ENCODE measurements at places on chromosomes 6 and 20.
A peak's percentile ranks its signal among the peaks of the same experiment; 100 is the strongest.

- DNase-seq, result no peak
- H3K27me3 ChIP-seq, result peaks cover 2% of the 10 kb centered on the region
- H3K27ac ChIP-seq, result peak overlapping the region; percentile 75
- H3K4me1 ChIP-seq, result peaks cover 50% of the 10 kb centered on the region
Measured at GRCh38 chr20:47020231-47020630, 125.6 kb downstream of the EYA2 start.

DNA sequence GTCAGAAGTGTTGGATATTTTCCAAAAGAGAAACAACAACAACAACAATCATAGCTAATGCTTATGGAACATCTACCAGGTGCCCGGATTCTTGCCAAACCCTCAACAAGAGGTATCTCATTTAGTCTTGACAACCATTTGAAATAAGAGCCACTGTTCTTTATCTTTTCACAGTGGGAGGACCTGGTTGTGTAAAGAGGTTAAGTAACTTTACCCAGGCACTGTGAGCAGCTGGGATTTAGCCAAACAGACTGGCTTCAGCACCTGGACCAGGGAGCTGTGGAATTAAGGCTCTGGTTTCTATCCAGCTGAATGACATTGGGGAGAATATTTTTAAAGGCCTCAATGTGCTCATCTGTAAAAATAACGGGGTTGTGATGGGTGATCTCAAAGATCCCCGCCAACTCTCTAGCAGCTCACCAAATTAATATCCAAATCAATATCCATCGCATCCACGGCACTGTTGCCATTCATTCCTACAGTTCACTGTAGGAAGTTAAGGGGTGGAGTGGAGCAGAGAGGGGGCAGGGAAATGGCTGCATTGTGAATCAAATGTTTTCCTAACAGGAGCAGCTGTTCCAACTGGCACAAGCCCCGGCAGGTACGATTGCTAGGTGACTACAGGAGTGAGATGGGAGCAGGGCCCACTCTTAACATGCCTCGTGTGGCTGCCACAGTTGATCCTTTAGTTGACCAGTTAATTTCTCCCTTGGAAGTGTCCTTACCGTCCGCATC is 61.8 kb downstream of the GCNT2 start:
- H3K27me3 ChIP-seq, result peaks cover 3% of the 10 kb centered on the region
- H3K36me3 ChIP-seq, result peaks cover under 1% of the 10 kb centered on the region
- peak overlapping the region; percentile 77 for H3K27ac ChIP-seq
- no peak overlapping the region for H3K4me3 ChIP-seq

GRCh38 chr20:53866794-53867740 is 203.3 kb downstream of the BCAS1 start:
- no peak for DNase-seq
- peaks cover 71% of the 10 kb centered on the region for H3K4me1 ChIP-seq
- no peaks in the 10 kb centered on the region for H3K27me3 ChIP-seq
- peak overlapping the region; percentile 99 for H3K27ac ChIP-seq
- no peaks in the 10 kb centered on the region for H3K36me3 ChIP-seq
- H3K4me3 ChIP-seq, result peak overlapping the region; percentile 44

DNA sequence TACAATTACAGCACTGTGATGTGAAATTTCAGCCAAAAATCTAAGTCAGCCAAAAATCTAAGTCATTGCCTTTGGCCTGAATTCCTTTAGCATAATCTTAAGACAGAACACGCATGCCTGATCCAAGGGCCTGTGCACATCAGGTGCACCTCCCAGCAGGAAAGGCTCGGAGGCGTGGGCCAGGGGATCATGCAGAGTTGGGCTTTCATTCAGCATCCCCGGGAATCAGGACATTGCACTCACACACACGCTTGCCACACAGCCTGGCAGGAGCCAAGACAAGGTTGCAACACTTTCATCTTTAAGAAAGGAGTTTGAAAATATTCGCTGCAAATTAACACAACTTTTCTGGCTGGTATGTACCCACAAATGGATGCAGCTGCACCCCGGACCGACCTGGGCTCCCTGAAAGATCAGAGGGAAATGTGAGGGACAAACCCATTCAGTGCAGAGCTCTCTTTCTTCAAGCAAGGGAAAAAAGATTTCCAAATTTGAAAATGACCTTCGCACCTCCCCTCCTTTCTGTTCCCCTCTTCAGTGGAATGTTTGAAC is 48.8 kb downstream of the ERMARD start:
- no peaks in the 10 kb centered on the region for H3K36me3 ChIP-seq
- no peak overlapping the region for H3K4me3 ChIP-seq
- H3K4me1 ChIP-seq, result peaks cover 13% of the 10 kb centered on the region
- H3K27ac ChIP-seq, result no peak overlapping the region
- peaks cover 19% of the 10 kb centered on the region for H3K27me3 ChIP-seq

GRCh38 chr6:31821301-31822035 is 6.1 kb upstream of the HSPA1B start:
- peak overlapping the region; percentile 78 for H3K4me3 ChIP-seq
- peak overlapping the region; percentile 96 for H3K27ac ChIP-seq
- no peak for DNase-seq
- peaks cover 10% of the 10 kb centered on the region for H3K36me3 ChIP-seq

- H3K4me3 ChIP-seq, result no peak overlapping the region
- DNase-seq, result no peak
- no peaks in the 10 kb centered on the region for H3K36me3 ChIP-seq
- H3K27me3 ChIP-seq, result no peaks in the 10 kb centered on the region
- peaks cover 26% of the 10 kb centered on the region for H3K4me1 ChIP-seq
- H3K27ac ChIP-seq, result peak overlapping the region; percentile 60
Measured at GRCh38 chr20:57753332-57754164, 43.7 kb upstream of the PMEPA1 start.

DNA sequence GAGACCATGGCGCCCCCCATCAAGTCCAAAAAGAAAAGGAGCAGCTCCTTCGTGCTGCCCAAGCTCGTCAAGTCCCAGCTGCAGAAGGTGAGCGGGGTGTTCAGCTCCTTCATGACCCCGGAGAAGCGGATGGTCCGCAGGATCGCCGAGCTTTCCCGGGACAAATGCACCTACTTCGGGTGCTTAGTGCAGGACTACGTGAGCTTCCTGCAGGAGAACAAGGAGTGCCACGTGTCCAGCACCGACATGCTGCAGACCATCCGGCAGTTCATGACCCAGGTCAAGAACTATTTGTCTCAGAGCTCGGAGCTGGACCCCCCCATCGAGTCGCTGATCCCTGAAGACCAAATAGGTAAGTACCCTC is 41.7 kb upstream of the NAA20 start:
- H3K27me3 ChIP-seq, result no peaks in the 10 kb centered on the region
- peak overlapping the region; percentile 67 for H3K4me3 ChIP-seq
- H3K36me3 ChIP-seq, result peaks cover 29% of the 10 kb centered on the region

DNA sequence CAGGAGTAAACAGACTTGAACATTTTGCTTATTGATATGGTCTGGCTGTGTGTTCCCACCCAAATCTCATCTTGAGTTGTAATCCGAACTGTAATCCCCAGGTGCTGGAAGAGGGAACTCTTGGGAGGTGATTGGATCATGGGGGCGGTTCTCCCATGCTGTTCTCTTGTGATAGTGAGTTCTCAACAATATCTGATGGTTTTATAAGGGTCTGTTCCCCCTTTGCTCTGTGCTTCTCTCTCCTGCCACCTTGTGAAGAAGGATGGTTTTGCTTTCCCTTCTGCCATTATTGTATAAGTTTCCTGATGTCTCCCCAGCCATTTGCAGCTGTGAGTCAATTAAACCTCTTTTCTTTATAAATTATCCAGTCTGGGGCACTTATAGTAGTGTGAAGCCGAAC is 40.0 kb downstream of the MYLIP start:
- no peaks in the 10 kb centered on the region for H3K36me3 ChIP-seq
- H3K27me3 ChIP-seq, result no peaks in the 10 kb centered on the region
- peak overlapping the region; percentile 68 for H3K27ac ChIP-seq
- peaks cover 53% of the 10 kb centered on the region for H3K4me1 ChIP-seq
- DNase-seq, result no peak

DNA sequence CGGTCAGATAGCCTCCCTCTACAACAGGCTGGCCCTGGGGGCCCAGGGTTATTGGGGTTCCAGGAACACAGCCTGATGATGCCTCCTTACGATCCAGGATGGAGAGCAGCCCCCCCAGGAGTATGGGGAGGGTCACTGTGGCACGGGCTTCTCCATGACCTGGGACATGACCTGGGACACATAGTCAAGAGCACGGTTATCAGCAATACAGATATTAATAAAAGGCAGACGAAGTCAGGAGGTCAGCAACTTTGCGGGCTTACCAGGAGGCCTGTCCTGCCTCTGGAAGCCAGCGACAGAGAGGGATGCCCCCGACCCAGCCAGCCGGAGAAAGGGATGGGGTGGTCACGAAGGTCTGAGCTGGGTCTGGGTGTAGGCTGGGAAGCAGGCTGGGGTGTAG is 795 bp downstream of the MMP24OS start:
- peaks cover 11% of the 10 kb centered on the region for H3K36me3 ChIP-seq
- H3K4me3 ChIP-seq, result peak overlapping the region; percentile 95
- peaks cover 6% of the 10 kb centered on the region for H3K4me1 ChIP-seq
- H3K27me3 ChIP-seq, result no peaks in the 10 kb centered on the region

- H3K4me3 ChIP-seq, result no peak overlapping the region
- H3K4me1 ChIP-seq, result peaks cover 11% of the 10 kb centered on the region
- H3K27me3 ChIP-seq, result peaks cover 2% of the 10 kb centered on the region
- DNase-seq, result no peak
Measured at GRCh38 chr6:68968301-68968649, 333.2 kb downstream of the ADGRB3 start.

- H3K27ac ChIP-seq, result no peak overlapping the region
- no peak for DNase-seq
- no peaks in the 10 kb centered on the region for H3K4me1 ChIP-seq
- no peaks in the 10 kb centered on the region for H3K36me3 ChIP-seq
- H3K27me3 ChIP-seq, result peaks cover 15% of the 10 kb centered on the region
Measured at GRCh38 chr20:16246291-16246690, 327.0 kb downstream of the KIF16B start.

DNA sequence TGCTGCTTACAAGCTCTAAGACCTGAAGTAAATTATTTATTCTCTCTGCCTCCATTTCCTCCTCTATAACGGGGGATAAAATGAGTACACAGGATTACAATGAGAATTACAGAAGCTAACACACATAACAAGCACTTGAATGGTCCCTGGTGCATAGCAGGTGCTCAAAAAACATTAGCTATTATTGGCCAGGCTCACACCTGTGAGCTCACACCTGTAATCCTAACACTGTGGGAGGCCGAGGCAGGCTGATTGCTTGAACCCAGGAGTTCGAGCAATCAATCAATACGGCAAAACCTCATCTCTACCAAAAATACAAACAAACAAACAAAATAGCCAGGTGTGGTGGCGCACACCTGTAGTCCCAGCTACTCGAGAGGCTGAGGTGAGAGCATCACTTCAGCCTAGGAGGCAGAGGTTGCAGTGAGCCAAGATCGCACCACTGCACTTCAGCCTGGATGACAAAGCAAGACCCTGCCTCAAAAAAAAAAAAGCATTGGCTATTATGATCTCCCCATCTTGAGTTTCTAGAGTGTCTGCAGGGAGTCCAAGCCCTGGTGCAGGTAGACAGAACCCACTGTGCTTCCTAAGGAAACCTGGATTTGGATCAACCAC is 68.1 kb downstream of the PREX1 start:
- no peaks in the 10 kb centered on the region for H3K27me3 ChIP-seq
- H3K4me3 ChIP-seq, result no peak overlapping the region
- H3K27ac ChIP-seq, result no peak overlapping the region
- DNase-seq, result no peak
- H3K4me1 ChIP-seq, result no peaks in the 10 kb centered on the region

DNA sequence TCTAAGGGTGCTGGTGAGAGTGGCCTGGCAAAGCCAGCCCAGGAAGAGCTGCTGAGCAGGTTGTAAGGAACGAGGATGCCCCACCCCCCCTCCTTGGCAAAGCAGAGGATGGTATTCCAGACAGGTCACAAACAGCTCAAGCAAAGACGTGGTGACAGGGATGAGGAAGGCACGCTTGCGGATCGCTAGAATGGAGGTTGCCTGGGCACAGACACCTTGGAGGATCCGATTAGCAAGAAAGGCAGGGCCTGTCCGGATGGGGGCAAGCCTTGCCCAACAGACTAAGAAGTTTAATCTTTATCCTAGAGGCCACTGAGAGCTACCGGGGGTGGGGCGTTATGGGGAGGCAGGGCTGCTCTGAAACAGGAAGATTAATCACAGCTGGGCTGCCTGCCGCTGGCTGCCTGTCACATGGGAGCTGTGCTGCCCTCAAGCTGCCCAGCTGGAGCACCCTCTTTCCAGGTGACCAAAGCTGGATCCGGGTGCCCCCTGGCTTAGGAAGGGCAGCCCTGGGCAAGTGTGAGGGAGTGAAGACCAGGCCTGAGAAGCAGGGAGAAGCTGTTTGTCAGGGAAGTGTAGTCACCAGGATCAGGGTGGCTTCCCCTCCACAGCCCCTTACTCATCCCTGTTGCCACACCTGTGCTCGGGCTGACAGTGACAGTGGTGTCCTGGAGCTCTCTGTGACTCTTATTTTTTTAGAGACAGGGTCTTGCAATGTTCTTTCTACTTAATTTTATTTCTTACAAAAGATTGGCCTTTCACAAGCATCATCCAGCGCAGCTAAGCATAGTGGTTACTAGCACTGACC is 9.1 kb upstream of the MAPK13 start:
- H3K27me3 ChIP-seq, result no peaks in the 10 kb centered on the region
- H3K4me3 ChIP-seq, result no peak overlapping the region
- H3K27ac ChIP-seq, result no peak overlapping the region

- no peak for DNase-seq
- peaks cover 63% of the 10 kb centered on the region for H3K27me3 ChIP-seq
- no peak overlapping the region for H3K27ac ChIP-seq
- H3K36me3 ChIP-seq, result no peaks in the 10 kb centered on the region
- no peaks in the 10 kb centered on the region for H3K4me1 ChIP-seq
Measured at GRCh38 chr6:166145751-166146150, 21.9 kb downstream of the TBXT start.

- H3K27ac ChIP-seq, result no peak within 1 kb of the TSS
- H3K4me1 ChIP-seq, result peaks cover 8% of the 10 kb centered on the region
- no peak within 1 kb of the TSS for H3K4me3 ChIP-seq
- no peaks in the 10 kb centered on the region for H3K27me3 ChIP-seq
- peaks cover 11% of the 10 kb centered on the region for H3K36me3 ChIP-seq
Measured at GRCh38 chr6:127342946-127343808, at the start of gene ECHDC1. TSS of gene ECHDC1 (minus strand) at chr6:127343609. CDS start at chr6:127331028, 12,581 bp downstream.

DNA sequence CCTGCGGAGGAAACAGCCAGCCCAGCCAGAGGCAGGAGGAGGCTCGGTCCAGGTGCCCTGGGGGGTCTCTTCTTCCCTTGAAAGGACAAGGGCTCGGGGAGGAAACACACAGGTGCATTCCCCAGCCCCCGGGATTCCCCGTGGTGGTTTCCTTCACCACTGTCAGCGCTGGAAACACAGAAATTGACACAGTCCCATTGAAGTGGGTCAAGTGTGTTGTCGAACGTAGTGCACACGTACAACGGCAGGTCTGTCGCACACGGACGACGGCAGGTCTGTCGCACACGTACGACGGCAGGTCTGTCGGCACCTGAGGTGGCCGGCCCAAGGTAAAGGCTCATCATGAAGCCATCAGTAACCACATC is 80.9 kb downstream of the DLL1 start:
- DNase-seq, result no peak
- H3K36me3 ChIP-seq, result no peaks in the 10 kb centered on the region
- H3K4me1 ChIP-seq, result no peaks in the 10 kb centered on the region
- H3K27me3 ChIP-seq, result peaks cover 8% of the 10 kb centered on the region
- H3K4me3 ChIP-seq, result no peak overlapping the region
- no peak overlapping the region for H3K27ac ChIP-seq

All from mesothelial cell of epicardium (in vitro differentiated cells).